GM23338 (cell line): ENCODE measurements at places on chromosomes 5 and 9. TPM values are rescaled to one million over a fixed set of nuclear protein-coding genes. Genes with fewer than 3 reads are reported as not detected.

DNA sequence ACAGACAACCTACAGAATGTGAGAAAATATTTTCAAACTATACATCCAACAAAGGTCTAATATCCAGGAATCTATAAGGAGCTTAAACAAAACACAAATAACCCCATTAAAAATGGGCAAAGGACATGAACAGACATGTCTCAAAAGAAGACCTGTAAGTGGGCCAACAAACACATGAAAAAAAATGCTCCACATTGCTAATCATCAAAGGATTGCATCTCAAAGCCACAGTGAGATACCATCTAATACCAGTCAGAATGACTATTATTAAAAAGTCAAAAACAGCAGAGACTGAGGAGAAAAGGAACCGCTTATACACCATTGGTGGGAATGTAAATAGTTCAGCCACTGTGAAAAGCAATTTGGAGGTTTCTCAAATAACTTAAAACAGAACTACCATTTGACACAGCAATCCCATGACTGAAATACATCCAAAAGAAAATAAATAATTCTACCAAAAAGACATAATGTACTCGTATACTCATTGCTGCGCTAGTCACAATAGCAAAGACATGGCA is 39.1 kb upstream of the C5orf63 start:
- H3K36me3 ChIP-seq = peaks cover 4% of the 10 kb centered on the region; the same call in 1 of the 2 replicates
- no peak overlapping the region for H3K27ac ChIP-seq
- no peak overlapping the region for H3K4me3 ChIP-seq
- peaks cover 5% of the 10 kb centered on the region; the same call in 1 of the 2 replicates for H3K4me1 ChIP-seq
- H3K27me3 ChIP-seq = no peaks in the 10 kb centered on the region

- H3K27me3 ChIP-seq = no peaks in the 10 kb centered on the region
- no peaks in the 10 kb centered on the region for H3K4me1 ChIP-seq
- no peak for DNase-seq
- no peak overlapping the region for H3K4me3 ChIP-seq
These were observed 7.7 kb downstream of the HK3 start for GRCh38 chr5:176891331-176891958.

Gene TMEM8B
- total RNA-seq = 5.5 and 7.5 TPM in 2 replicates

Gene OR13J1
- total RNA-seq = not detected in 2 replicates

DNA sequence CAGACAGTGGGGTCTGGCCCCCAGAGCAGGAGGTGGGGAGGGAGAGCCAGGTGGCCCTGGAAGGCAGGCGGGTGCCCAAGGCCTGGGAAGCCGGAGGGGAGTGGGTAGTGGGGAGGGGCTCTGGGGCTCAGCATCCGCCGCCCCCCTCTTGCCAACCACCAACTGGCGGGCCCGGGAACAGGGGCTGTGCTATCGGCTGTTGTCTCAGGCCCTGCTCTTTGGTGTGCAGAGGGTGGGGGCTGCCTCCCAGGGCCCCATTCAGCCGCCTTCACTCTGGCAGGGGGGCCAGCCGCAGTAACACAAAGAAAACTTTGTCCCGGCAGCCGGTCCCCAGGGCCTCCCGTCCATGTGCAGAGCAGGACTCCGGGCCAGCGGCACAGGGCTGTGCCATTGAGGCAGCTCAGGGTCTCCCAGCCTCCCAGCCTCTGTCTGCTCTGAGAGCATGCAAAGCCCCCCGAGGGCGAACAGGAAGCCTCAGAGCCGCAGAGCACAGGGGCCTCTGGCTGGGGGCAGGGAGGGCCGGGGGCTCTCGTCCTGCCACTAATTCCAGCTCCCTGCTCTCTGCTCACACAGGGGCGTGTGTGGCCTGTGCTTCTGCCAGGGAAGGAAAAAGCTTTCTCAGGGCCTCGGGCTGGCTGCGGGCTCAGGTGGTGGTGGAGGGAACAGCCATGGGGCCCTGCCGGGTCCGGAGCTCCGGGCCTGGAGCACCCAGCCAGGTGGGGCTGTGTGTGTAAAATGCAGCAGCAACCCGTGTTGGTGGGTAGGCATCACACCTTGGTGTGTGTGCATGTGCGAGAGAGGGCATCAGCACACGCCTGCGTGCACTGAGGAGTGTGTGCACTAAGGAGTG is 54.2 kb upstream of the NOTCH1 start:
- no peak overlapping the region for H3K4me3 ChIP-seq
- peaks cover 4% of the 10 kb centered on the region; the same call in 1 of the 2 replicates for H3K4me1 ChIP-seq
- no peaks in the 10 kb centered on the region for H3K27me3 ChIP-seq
- no peak for DNase-seq
- H3K27ac ChIP-seq = no peak overlapping the region

- DNase-seq = no peak
- peaks cover 9% of the 10 kb centered on the region for H3K4me1 ChIP-seq
- H3K36me3 ChIP-seq = no peaks in the 10 kb centered on the region
- H3K4me3 ChIP-seq = no peak overlapping the region
- H3K27me3 ChIP-seq = no peaks in the 10 kb centered on the region
- no peak overlapping the region for H3K27ac ChIP-seq
These were observed 245.8 kb downstream of the SPATA31D1 start for GRCh38 chr9:82234160-82234943.

Gene MEF2C
- 0.97 and 1.2 TPM in 2 replicates for total RNA-seq

Gene PPP1R2B
- total RNA-seq = 0.21 TPM in 1 of 2 replicates, not detected in the other

GRCh38 chr5:34915856-34916192 is 313 bp downstream of the BRIX1 start:
- H3K4me3 ChIP-seq = peak overlapping the region; percentile 93
- H3K36me3 ChIP-seq = peaks cover 48% of the 10 kb centered on the region
- no peaks in the 10 kb centered on the region for H3K27me3 ChIP-seq
- H3K4me1 ChIP-seq = peaks cover 21% of the 10 kb centered on the region
- H3K27ac ChIP-seq = peak overlapping the region; percentile 90
- peak; percentile 19 for DNase-seq

- no peak overlapping the region for H3K27ac ChIP-seq
- no peaks in the 10 kb centered on the region for H3K36me3 ChIP-seq
- H3K4me3 ChIP-seq = no peak overlapping the region
- no peak for DNase-seq
These were observed 163.1 kb downstream of the IZUMO3 start for GRCh38 chr9:24382566-24382965.

Gene WWC1
- 27.8 and 33.2 TPM in 2 replicates for total RNA-seq

GRCh38 chr9:99368341-99369326 is 146.6 kb downstream of the SEC61B start:
- H3K36me3 ChIP-seq = no peaks in the 10 kb centered on the region
- DNase-seq = peak; percentile 38
- H3K27ac ChIP-seq = no peak overlapping the region
- H3K4me1 ChIP-seq = no peaks in the 10 kb centered on the region; the same call in 1 of the 2 replicates

Gene PPP3R2
- total RNA-seq = not detected in 2 replicates

DNA sequence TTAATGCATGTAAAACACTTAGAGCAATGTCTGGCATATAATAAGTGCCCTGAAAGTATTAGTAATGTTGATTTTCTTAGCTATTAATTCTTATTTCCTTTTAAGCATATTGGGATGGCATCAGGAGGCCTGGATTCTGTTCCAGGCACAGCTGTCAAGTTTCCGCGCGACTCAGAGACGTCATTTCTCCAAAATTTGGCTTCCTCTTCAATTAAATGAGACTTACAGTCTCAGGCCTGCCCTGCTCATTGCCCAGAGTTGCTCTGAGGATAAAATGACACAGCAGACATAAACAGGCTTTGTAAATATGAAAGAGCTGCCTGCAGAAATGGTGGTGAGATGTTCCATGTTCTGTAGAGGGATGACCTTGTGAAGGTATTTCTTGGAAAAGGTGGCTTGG is 159.8 kb upstream of the GLRA1 start:
- no peaks in the 10 kb centered on the region for H3K4me1 ChIP-seq
- H3K27me3 ChIP-seq = no peaks in the 10 kb centered on the region
- no peak overlapping the region for H3K27ac ChIP-seq
- no peak overlapping the region for H3K4me3 ChIP-seq
- no peak for DNase-seq
- no peaks in the 10 kb centered on the region for H3K36me3 ChIP-seq

DNA sequence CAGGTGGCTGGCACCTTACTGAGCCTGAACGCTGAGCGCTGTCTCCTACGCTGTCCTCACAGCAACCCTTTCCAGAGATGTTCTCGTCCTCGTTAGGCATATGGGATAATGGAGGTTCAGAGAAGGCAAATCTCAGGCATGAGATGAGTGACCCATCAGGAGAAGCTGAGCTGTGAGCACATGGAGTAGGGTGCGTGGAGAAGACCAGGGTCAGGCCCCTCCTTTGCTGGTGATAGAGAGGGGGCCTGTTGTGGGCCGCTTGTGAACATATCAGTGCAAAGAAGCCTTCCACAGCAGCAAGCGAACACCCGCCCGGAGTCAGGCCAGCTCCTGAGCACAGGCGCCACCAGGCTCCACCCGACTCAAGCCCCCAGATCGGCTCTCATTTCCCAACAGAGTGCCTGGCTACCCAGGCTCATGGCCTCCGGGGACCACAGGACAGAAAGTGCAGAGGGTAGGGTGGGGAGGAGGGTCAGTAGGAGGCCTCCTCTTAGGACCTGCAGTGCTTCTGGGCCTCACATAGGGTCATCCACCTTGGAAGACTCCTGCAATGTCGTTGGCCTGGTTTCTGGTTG is 15.0 kb upstream of the TIFAB start:
- peak overlapping the region; percentile 57 for H3K4me3 ChIP-seq
- H3K4me1 ChIP-seq = peaks cover 14% of the 10 kb centered on the region; the same call in 1 of the 2 replicates
- H3K36me3 ChIP-seq = no peaks in the 10 kb centered on the region
- H3K27me3 ChIP-seq = peaks cover 96% of the 10 kb centered on the region
- no peak overlapping the region for H3K27ac ChIP-seq

- no peak overlapping the region for H3K27ac ChIP-seq
- no peak overlapping the region for H3K4me3 ChIP-seq
- H3K36me3 ChIP-seq = no peaks in the 10 kb centered on the region
- H3K4me1 ChIP-seq = peaks cover 18% of the 10 kb centered on the region
- no peak for DNase-seq
These were observed 10.0 kb downstream of the LCP2 start for GRCh38 chr5:170287532-170287931.

- no peaks in the 10 kb centered on the region for H3K36me3 ChIP-seq
- no peaks in the 10 kb centered on the region; the same call in 1 of the 2 replicates for H3K4me1 ChIP-seq
- no peak overlapping the region for H3K27ac ChIP-seq
- DNase-seq = no peak
- peaks cover 31% of the 10 kb centered on the region for H3K27me3 ChIP-seq
These were observed 3.7 kb upstream of the WDR31 start for GRCh38 chr9:113343732-113344231.

- H3K27me3 ChIP-seq = no peaks in the 10 kb centered on the region
- DNase-seq = no peak
- H3K4me1 ChIP-seq = no peaks in the 10 kb centered on the region
These were observed 252.1 kb downstream of the SEC61B start for GRCh38 chr9:99474186-99474585.

GRCh38 chr5:176998828-176999227 is 7.8 kb downstream of the UIMC1 start:
- peaks cover 6% of the 10 kb centered on the region for H3K36me3 ChIP-seq
- 0 out of 2 replicates have a peak, but pooled peaks cover 7% of the 10 kb centered on the region for H3K4me1 ChIP-seq
- no peaks in the 10 kb centered on the region for H3K27me3 ChIP-seq
- H3K27ac ChIP-seq = no peak overlapping the region
- no peak for DNase-seq
- H3K4me3 ChIP-seq = no peak overlapping the region

DNA sequence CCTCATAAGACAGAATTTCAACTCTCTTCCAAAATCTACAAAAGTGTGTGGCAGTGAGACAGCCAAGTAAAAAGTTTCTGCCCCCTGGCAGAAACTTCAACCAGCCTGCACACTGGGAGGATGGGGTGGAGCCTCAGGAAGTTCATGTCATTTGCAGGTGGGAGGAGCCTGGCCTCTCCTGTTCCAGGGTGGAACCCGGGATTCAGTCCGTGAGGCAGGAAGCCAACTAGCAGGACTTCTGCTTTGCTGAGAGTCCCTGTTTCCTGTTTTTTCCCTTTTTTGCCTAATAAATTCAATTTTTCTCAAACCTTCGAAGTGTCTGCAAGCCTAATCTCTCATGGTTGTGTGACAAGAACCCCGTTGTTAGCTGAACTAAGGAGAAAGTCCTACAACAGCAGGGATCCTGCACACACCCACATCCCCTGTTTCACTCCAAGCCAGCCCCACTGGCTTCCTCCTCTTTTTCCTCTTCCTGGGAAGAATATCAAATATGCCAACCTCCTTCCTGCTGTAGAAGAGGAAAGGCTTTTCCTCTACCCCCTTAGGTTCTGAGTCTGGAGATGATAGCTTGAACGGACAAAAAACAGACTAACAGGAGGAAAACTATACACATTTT is 69.3 kb downstream of the ALDH7A1 start:
- DNase-seq = peak; percentile 63
- no peaks in the 10 kb centered on the region for H3K4me1 ChIP-seq
- no peak overlapping the region for H3K4me3 ChIP-seq
- no peak overlapping the region for H3K27ac ChIP-seq

DNA sequence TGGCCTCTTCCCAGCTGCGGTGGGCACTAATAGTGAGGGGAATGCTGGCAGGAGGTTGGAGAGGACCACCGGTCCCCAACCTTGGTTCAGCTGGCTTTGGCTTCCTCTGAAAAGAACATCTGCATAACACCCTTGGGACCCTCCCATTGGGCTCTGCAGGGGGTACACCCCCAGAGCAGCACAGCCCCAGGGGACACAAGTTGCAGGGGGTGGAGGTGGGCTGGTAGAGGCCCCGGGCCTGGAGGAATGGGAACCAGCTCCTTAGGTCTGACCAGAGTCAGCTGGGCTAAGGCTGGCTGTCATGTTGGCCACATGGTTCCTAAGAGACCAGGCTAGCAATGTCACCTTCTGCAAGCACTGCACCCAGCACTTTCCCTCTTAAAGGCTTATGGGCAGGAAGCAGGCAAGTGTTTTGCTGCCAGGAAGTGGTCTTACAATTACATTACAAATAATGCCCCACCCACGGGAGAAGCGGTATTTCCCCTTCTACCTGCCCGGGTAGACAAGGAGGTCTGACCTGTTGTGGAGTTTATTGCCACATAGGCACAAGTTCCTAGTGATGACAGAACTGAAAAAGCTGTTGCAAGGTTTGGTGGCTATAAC is 18.1 kb downstream of the GCNT4 start:
- H3K27me3 ChIP-seq = no peaks in the 10 kb centered on the region
- no peaks in the 10 kb centered on the region for H3K36me3 ChIP-seq
- no peak overlapping the region for H3K27ac ChIP-seq

Gene TAF11L10
- not detected in 2 replicates for total RNA-seq

- H3K36me3 ChIP-seq = no peaks in the 10 kb centered on the region
- H3K4me1 ChIP-seq = peaks cover 6% of the 10 kb centered on the region
- H3K4me3 ChIP-seq = no peak overlapping the region
These were observed 163.9 kb downstream of the CEMIP2 start for GRCh38 chr9:71604197-71605063.

- no peaks in the 10 kb centered on the region for H3K36me3 ChIP-seq
- no peaks in the 10 kb centered on the region for H3K27me3 ChIP-seq
- DNase-seq = no peak
- no peak overlapping the region for H3K27ac ChIP-seq
- H3K4me3 ChIP-seq = no peak overlapping the region
- peaks cover 5% of the 10 kb centered on the region; the same call in 1 of the 2 replicates for H3K4me1 ChIP-seq
These were observed 100.5 kb upstream of the FGF10 start for GRCh38 chr5:44489759-44490158.

DNA sequence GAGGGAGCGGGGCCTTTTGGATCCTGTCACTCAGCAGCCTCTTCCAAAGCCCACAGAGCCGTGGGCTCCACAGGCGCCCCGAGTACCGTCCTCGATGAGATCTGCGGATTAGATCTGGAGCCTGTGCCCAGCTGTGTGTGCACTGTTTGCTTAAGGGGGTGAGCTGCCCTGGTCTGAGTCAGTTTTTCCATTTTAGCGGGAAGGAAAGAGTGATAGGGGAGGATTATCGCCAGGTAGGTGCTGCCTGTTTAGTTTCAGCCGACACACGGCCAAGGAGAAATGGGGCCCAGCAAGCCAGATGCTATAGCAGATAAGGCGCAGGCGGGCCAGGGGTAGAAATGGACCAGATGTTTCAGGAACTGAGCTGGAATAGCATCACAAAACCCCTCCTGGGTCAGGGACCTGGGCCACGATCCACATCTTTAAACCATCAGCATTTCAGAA is 18.1 kb downstream of the COL5A1 start:
- no peak overlapping the region for H3K27ac ChIP-seq
- H3K4me1 ChIP-seq = peaks cover 7% of the 10 kb centered on the region; the same call in 1 of the 2 replicates
- H3K36me3 ChIP-seq = no peaks in the 10 kb centered on the region
- H3K27me3 ChIP-seq = no peaks in the 10 kb centered on the region
- H3K4me3 ChIP-seq = no peak overlapping the region
